ENCODE measurements at places on chromosomes 1 and 21. TPM values are rescaled to one million over a fixed set of nuclear protein-coding genes. Genes with fewer than 3 reads are reported as not detected.

Gene SPRR2A
- total RNA-seq: 1.6 TPM

Gene CD84
- total RNA-seq: 3.8 TPM

Gene AGMAT
- total RNA-seq: 0.99 TPM

Gene CHI3L1
- 42.2 TPM for total RNA-seq

Gene CR1
- 3.8 TPM for total RNA-seq

Gene NUAK2
- total RNA-seq: 2.0 TPM

Gene C1orf53
- 0.89 TPM for total RNA-seq

Gene TRIM67
- total RNA-seq: 0.10 TPM

Gene A3GALT2
- total RNA-seq: not detected

Gene ITGB2
- 22.5 TPM for total RNA-seq

Gene KCNJ9
- not detected for total RNA-seq

Gene OR2T10
- not detected for total RNA-seq

Gene HIVEP3
- total RNA-seq: 3.3 TPM

Gene OR14A16
- not detected for total RNA-seq

Gene DNAJC6
- total RNA-seq: 7.7 TPM

Gene ANXA9
- total RNA-seq: 4.7 TPM

Gene SEMA4A
- total RNA-seq: 12.1 TPM

Gene FALEC
- total RNA-seq: not detected

Gene MPC2
- 30.7 TPM for total RNA-seq

Gene CYP4A22
- not detected for total RNA-seq

Gene LAMTOR5
- 41.3 TPM for total RNA-seq

Gene ACTA1
- 472 TPM for total RNA-seq

Gene USH2A
- under 0.01 TPM for total RNA-seq

Gene NR1I3
- total RNA-seq: not detected

Gene LORICRIN
- total RNA-seq: 39.6 TPM

Gene VTCN1
- 6.5 TPM for total RNA-seq

Gene TNFRSF1B
- 12.5 TPM for total RNA-seq

Gene TCHH
- 315 TPM for total RNA-seq
